ENCODE measurements at places on chromosomes 3 and 15. TPM values are rescaled to one million over a fixed set of nuclear protein-coding genes. Genes with fewer than 3 reads are reported as not detected.
A peak's percentile ranks its signal among the peaks of the same experiment; 100 is the strongest.

Gene SAMD7
- not detected for total RNA-seq

Gene DUOXA1
- not detected for total RNA-seq

- DNase-seq: no peak
Measured at GRCh38 chr3:32410367-32411246, 19.0 kb downstream of the CMTM7 start.

Gene ZNF860
- not detected for total RNA-seq

GRCh38 chr15:69979262-69979661 lies 118.5 kb downstream of the TLE3 start:
- DNase-seq: peak; percentile 71

DNA sequence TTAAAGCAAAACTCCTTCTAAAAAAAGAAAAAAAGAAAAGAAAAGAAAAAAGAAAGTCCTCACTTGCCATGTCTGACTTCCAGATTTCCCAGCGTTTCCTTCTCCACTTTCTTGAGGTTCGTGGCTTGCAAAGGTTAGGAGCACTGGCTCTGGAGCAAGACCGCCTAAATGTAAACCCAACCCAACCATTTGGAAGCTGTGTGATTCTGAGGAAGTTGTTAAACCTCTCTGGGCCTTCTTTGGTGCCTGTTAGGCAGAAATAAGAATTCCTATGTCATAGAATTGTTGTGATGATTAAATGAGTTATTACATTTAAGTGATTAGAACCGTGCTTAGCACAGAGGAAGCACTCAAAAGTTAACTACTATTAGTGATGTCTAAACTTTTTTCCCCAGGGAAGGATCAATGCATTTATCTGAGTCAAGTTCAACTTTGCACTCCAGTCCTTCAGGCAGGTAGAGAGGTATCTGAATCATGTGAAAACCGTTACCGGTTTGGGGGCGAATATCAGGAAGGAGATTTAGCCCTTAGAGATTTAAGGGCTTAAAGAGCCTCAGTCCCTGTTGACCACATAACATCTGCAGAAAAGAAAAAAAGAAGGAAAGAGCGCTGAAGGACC lies 78.3 kb upstream of the HES1 start:
- no peak for DNase-seq

DNA sequence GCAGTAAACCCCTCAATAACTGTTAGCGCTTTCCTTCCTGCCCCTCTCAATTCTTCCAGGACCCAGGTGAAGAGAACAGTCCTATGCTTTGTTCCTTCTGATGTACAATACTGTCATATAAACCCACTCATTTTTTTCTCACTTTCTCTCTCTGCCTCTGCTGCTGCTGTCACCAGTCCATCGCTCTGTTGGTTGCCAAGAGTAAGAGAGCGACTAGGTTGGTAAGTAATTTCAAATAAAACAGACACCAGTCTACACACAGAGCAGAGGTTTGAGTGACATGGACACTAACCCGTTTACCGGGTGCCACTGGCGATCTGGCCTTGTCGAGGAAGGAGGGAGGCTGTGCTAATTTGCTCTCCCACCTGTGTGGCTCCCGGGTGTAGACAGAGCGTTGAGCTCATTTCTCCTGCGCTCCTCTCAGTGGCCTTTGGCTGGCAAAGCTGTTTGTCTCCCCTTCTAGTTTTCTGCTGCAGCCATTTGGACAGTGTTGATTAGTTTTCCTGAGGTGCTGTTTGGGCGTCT lies 215.4 kb downstream of the THSD4 start:
- no peak for DNase-seq

DNA sequence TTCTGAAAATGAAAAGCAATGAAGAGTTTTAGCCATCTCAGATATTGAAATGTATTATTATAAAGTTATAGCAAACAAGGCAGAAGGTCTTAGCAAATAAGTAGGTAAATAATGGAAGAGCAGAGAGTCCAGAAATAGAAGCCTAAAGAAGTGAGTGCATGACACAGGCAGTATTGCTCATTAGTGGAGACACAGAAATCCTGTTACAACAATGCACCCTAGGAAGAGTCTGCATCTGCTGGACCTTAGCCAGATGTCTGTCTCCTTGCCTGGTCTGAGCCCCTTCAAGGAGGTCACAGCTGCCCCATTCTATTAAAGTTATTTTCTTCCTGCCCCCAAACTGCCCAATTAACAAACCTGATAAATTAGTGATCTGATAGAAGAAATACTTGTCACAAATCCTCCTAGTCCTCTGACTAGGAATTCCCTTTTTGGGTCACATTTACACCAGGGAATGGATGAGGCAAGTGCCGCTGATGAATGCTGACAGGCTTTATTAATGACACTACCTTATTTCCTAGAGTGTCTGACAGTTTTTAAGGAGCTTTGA lies 51.9 kb downstream of the HOMER2 start:
- DNase-seq: no peak

GRCh38 chr3:14216257-14217048 lies 37.8 kb downstream of the LSM3 start:
- DNase-seq: peak; percentile 74

DNA sequence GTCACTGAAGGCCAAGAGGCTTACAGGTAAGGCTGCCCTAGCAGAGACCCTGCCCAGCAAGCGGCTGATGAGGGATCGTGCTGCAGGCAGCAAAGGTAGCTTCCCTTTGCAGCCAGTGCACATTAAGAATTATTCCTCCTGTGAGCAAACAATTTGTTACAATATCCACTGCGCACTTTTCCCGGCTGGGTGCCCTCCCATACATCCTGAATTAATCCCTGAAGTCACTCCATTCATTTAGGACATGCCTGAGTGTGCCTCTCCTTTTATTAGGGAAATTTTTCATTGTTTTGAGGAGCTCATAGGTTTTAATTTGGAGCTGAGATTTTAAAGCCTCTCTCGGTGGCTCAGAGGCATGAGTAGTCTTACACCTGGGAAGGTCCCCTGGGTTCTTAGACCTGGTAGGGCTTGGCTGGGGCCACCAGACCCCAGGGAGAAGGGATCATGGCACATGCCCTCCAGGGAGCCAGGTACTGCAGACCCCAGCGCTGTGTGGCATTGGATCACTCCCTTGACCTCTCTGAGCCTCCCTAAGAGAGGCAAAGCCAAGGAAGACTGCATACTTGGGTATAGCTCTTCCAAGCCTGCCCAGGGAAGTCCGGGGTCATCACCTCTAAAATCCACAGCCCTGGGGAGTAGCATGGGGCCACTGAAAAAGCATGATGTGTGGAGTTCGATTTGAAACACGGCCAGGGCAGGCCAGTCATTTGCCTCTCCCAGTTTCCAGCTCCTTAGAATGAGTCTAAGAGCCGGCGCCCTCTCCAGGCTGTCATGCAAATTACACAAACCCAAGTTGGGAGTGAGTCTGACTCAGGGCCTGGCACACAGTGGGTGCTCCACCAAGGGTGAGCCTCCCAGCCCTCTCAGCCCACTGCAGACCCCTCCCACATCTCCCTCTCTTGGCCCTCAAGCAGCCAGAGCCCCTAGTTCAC lies 151.9 kb upstream of the LINGO1 start:
- DNase-seq: peak; percentile 36

Gene RBPMS2
- 0.91 TPM for total RNA-seq

Gene FILIP1L
- total RNA-seq: 43.2 TPM

GRCh38 chr3:184639351-184639750 lies 72.5 kb downstream of the MAGEF1 start:
- no peak for DNase-seq

GRCh38 chr3:185937689-185938374 lies at the start of gene TRA2B:
TSS of gene TRA2B (minus strand) at chr3:185938014. CDS start at chr3:185937860, 154 bp downstream.
- peak; percentile 98 for DNase-seq

Gene SUSD5
- total RNA-seq: 0.98 TPM

- no peak for DNase-seq
Measured at GRCh38 chr15:80834402-80834801, 55.2 kb downstream of the CEMIP start.

- no peak for DNase-seq
Measured at GRCh38 chr15:64152507-64153387, 1.2 kb downstream of the SNX22 start.

Gene ZBTB20
- 25.9 TPM for total RNA-seq

DNA sequence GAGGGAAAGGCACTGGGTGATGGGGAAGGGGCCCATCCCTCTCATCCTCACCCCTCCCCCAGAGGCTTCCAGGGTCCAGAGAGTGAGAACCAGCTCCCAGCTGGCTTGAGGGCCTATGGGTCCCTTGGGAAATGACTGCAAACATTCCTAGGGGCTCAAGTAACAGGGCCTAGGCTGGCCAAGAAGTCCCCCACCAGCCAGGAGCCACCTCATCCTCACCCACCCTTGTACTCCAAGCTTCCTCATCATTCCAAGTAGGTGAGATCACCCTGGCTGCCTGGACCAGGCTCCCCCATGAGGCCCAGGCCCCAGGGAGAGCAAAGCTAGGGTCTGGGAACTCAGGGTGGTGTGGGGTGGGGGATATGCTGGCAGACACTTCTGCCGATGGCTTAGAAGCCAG lies 14.8 kb downstream of the LOXL1 start:
- peak; percentile 88 for DNase-seq

- DNase-seq: no peak
Measured at GRCh38 chr3:13595485-13595884, 46.6 kb downstream of the FBLN2 start.

- DNase-seq: no peak
Measured at GRCh38 chr3:68945225-68945624, 12.9 kb upstream of the TAFA4 start.

DNA sequence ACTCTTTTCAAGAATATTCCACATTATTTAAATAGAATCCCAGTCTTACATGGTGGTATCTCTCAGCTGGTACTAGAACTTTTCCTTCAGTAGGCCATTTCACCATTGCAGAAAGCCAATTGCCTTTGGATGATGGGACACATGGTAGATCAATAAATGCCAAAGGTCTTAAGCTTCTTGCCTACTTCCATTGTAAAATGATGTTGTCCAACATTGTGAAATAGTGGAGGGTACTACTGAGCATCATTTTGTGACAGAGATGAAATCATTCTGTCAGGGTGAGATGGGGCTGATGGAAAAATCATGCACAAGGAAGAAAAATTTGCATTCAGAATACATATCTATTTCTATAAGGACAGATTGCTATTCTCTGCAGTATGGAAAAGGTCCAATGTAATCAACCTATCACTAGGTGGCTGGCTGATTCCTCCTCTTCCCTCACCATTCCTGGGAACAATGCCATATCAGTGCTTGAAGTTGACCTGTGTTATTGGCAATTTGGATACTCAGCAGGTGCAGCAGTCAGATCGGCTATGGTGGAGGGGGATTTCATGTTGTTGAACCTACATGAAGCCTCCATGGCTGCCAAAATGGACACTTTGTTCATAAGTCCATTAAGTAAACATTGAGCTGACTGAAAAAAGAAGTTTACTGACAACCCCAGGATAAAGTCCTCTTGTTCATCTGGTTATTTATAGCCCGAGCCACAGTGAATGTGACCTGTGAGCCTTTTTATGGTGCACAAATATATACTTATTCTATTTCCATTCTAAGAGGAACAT lies 596.9 kb upstream of the ARPP21 start:
- no peak for DNase-seq

GRCh38 chr15:39363761-39364586 lies 216.9 kb upstream of the THBS1 start:
- peak; percentile 72 for DNase-seq

DNA sequence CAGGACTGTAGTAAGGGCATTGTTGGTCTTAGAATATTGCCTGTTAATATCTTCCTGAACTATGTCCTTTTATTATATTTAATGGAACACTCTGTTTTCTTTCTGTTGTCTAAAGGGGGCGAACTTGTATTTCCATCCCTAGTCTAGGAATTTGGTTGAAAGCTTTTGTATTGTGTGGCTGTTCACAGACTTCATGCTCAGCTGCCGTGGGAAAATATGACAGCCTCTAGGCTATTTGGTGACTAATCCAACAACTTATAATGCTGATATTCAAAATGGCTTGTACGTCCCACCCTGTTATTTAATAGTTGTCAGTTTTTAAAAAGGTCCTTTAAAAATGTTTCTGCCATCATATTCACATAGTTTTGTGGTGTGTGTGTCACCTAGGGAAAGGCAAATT lies 202.6 kb downstream of the KLHL25 start:
- peak; percentile 93 for DNase-seq

- DNase-seq: peak; percentile 85
Measured at GRCh38 chr3:107988460-107989175, 102.2 kb downstream of the CD47 start.

- peak; percentile 96 for DNase-seq
Measured at GRCh38 chr15:31338879-31339557, 12.4 kb downstream of the KLF13 start.

Gene MUC20
- not detected for total RNA-seq

DNA sequence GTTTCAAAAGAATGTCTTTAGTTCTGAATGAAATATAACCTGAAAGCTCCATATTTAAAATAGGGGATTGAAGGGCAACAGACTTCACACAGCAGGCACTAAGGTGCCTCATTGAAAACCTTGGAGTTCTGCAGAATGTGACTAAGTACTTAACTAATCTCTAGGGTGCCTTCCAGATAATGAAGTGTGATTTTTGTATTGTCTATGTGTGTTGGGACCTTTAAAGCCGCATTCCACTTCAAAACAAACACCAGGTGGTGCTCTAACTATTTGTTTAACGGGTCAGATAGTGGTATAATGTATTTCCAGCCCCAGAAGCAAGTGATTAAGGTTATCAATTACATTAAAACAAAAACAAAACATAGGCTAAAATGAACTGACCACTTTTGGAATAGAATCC lies 28.0 kb downstream of the TFG start:
- DNase-seq: peak; percentile 23

Gene GOLGA8M
- total RNA-seq: not detected

Gene PLA1A
- not detected for total RNA-seq

Gene RBP2
- total RNA-seq: not detected

- DNase-seq: no peak
Measured at GRCh38 chr15:69663441-69663840, 210.8 kb downstream of the RPLP1 start.

DNA sequence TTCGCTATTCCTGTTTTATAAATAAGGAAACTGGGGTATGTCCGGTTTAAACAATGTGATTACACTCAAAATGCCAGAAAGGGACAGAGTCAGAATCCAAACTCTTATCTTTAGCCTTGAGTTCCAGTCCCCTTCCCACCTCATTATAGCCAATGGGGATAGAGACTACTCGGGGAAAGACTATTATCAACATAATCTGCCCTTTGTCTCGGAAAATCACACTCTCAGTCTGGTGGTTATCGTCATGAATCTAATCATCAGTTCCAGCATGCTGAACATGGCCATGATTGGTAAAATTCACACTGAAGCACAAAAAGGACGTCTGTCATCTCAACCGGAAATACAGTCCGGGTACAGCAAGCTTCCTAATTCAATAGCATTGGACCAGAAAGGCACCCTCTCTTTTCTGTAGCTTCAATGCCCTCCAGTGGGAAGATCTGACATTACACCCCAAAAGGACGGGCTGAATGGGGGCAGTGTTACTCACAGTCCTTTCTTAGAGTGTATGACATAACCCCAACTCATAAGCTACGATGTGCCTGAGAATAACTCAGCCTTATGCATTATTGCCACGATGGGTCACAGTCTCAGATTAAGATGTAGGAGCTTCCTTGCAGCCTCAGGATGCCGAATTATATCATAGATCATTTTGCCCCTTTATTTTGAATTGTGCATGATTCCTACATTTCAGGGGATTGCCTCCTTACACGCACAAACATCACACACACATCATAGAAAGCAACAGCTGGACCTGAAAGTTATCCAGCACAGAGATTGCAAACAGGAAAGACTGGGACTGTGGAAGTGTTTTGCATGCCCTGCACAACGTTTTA lies 390.4 kb upstream of the LMCD1 start:
- DNase-seq: peak; percentile 42

- DNase-seq: peak; percentile 81
Measured at GRCh38 chr3:197750396-197750831, 731 bp downstream of the FYTTD1 start.

- no peak for DNase-seq
Measured at GRCh38 chr3:53506110-53506762, 11.8 kb downstream of the CACNA1D start.

- no peak for DNase-seq
Measured at GRCh38 chr15:77436822-77437221, 16.1 kb downstream of the HMG20A start.
